ENCODE measurements at places on chromosomes 6 and 20.

DNA sequence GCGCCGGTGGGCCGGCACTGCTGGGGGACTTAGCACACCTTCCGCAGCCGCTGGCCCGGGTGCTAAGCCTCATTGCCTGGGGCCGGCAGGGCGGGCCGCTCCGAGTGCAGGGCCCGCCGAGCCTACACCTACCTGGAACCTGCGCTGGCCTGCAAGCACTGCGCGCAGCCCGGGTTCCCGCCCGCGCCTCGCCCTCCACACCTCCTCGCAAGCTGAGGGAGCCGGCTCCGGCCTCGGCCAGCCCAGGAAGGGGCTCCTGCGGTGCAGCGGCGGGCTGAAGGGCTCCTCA lies 10.7 kb upstream of the MPC1 start:
- no peak for DNase-seq

GRCh38 chr6:38909015-38909730 lies 139.4 kb upstream of the GLP1R start:
- DNase-seq, result no peak

DNA sequence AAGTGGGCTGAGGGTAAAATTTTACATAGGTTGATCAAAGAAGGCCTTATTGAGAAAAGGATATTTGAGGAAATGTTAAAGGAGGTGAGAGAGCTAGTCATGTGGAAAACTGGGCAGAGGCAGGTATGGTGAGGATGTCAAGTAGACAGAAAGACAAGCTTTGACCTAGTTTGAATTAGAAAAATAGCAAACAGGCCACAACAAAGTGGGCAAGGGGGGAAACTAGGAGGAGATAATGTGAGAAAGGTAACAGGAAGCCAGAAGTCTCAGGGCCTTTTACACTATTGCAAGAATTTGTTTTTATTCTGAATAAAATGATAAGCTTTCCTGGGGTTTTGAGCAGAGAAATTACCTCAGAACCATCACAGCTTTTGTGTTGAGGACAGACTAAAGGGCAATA lies 115.7 kb downstream of the RWDD2A start:
- DNase-seq, result no peak

GRCh38 chr6:167306401-167306998 lies 15.4 kb downstream of the UNC93A start:
- no peak for DNase-seq

DNA sequence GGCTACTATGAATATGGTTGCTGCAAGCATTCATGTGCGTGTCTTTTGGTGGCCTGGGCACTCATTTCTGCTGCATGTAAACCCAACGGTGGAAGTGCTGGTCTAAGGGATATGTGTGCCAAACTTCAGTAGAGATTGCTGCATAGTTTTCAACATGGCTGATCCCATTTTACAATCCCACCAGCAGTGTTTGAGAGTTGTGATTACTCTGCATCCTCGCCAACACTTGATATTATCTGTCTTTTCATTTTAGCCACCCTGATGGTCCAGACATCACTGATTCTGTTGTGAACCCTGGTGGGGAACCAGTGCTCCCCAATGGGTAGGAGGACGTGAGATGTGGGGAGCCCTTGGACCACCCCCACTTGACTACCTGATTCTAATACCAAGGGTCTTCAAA lies 27.5 kb downstream of the PACSIN1 start:
- DNase-seq, result no peak

- DNase-seq, result no peak
These were observed 58.5 kb downstream of the BAK1 start for GRCh38 chr6:33521489-33522091.
